Endothelial cell (in vitro differentiated cells): ENCODE measurements at places on chromosomes 2 and 18. TPM values are rescaled to one million over a fixed set of nuclear protein-coding genes. Genes with fewer than 3 reads are reported as not detected.

ZNF396 gene
- total RNA-seq: 0.92 TPM

C2orf72 gene
- 5.4 TPM for total RNA-seq

KIF5C gene
- total RNA-seq: 50.6 TPM

SEH1L gene
- 35.1 TPM for total RNA-seq

ARHGEF4 gene
- total RNA-seq: 10.3 TPM

DNA sequence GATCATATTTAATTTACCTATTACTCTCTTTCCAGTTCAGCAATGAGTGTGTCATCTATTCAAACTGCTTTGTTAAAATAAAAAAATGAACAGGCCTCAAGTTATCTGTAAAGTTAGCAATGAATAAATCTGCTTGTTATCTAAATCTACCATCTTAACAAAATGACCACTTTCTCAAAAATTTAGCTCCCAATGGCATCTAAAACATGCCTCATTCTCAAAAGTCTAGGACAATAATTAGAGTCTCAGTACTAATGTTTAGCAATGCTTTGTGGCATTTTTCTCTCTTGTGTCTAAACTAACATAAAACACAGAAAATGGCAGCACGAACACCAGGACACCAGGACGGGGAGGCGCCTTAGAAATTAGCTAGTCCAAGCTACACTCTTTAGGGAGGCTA, 3.6 kb upstream of the ASAP2 start:
- DNase-seq: no peak

GRCh38 chr2:127024769-127025358, 82.1 kb downstream of the BIN1 start:
- DNase-seq: peak; percentile 66

DNA sequence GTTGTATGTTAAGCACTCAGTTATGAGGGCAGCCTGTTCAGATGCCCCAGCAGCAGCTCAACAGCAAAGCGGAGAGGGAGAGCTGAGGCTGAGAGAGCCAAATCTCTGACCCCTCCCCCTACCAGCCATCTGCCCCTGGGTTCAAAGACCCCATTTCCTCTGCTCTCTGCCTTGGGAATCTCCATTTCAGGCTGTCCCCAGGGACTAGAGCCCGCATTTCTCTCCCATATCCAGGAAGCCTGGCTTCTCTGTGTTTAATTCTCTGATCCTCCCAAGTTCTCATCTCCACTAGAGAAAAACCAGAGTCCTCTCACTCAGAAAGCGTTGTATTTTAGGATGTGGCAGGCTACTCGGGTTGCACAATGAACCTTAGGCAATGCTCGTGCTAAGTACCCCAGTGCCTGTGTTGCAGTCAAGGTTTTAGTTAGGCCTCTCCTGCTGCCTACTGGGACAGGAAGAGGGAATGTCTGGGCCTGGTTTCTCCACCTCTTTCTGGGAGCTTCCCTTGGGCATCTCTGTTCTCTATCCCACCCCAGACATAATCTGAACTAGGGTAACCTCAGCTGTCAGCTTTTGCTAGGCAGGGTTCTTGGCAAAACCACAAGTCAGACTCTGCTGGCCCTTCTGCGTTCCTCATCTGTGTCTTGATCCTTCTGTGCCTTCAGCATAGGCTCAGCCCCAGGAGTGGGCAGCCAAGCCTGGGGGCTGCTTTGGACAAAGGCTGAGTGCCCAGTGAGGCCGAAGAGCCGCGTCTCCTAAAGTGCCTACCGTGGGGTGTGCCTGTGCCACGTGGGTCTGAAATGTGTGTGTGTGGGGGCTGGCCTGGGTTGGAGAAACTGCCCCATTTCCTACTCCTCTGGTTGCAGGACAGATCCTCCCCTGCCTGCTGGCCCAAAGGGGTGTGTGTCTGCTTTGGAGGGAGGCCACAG, 96.8 kb downstream of the STPG4 start:
- no peak for DNase-seq

DNA sequence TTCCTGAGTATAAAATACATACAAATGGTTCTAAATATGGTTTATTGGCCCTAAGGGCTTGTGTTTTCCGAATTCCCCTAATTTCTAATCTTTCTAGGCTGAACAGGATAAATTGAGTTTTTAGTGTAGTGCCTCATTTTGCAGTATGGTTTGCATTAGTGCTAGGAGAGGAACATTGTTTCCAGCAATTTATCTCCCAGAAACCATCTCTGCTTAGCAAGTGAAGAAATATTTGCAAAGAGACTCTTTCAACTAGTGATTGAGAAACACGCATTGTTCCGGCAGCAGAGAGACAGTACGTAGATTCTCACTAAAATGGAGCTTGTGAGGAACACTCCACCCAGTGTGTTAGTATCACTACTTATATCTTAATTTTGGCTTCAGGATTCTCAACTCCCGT, 177.8 kb upstream of the EPAS1 start:
- no peak for DNase-seq
